Hepatic stellate cell (primary cell): ENCODE measurements at places on chromosomes 13 and 19.

DNA sequence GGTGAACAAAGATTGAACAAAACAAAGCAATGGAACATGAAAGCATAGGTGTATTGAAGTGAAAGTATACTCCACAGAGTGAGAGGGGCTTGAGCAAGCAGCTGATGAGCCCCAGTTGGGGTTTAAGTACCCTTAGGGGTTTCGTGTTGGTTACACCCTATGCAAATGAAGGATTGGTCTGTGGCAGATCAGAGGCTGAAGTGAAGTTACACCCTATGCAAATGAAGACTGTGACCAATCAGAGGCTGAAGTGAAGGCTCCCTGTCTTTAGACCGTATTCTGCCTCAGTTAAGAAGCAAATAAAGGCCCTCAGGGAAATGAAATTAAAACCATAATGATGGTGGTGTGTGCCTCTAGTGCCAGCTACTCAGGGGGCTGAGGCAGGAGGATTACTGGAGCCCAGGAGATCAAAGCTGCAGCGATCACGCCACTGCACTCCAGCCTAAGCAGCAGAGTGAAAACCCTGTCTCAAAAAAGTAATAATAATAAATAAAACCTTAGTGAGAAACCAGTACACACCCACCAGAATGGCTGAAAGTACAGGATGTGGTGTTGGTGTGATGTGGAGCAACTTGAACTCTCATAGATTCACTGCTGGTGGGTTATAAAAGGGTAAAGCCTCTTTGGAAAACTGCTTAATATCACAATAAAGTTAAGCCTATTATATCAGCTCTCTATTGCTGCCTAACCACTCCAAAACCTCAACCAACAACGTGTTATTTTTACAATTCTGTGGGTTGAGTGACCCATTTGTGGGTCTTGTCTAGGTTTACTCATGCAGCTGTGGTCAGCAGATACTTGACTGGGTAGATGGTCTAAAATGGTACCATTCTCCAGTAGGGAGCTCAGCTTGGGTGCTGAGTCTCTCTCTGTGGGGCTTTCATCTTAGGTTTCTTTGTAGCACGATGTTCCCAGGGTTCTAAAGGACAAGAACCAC lies 12.8 kb upstream of the UPF3A start:
- DNase-seq = no peak

DNA sequence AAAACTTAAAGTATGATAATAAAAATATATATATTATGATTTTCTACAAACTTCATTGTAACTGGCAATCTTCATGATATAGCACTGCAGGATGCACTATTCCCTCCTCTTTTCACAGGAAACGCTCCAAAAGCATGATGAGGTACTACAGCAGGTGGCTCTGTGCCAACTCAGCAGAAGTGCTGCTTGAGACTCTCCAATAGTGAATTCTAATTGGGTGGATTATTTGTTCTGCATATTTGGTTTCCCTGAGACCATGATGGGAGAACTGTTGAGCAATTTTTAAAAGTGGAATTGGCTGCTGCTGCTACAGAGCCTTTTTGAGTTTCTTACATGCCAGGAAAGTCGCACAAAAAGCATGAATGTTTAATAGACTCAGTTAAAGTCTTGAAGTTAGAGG lies 1782.4 kb upstream of the PCDH20 start:
- no peak for DNase-seq

- no peak for DNase-seq
These were observed 1.8 kb downstream of the INSR start for GRCh38 chr19:7292352-7292949.

DNA sequence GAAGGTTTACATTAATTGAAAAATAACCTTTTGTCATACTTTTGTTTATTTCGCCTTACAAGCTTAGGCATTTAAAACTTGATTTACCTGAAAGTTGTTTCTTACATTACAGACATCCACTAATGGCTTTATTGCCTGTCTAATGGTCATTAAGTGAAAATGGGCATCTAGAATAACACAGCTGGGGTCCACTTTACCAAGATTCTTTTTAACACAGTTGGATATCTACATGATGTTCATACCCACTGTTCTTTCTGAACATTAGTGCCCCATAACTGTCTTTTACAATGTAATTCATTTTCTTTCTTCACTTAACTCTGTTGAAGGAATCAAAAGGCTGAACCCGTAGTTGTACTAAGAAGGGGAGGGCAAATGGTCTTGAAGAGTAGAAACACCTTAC lies 19.8 kb upstream of the KLHL1 start:
- no peak for DNase-seq

- no peak for DNase-seq
These were observed 512 bp downstream of the MED4 start for GRCh38 chr13:48094404-48094780.

DNA sequence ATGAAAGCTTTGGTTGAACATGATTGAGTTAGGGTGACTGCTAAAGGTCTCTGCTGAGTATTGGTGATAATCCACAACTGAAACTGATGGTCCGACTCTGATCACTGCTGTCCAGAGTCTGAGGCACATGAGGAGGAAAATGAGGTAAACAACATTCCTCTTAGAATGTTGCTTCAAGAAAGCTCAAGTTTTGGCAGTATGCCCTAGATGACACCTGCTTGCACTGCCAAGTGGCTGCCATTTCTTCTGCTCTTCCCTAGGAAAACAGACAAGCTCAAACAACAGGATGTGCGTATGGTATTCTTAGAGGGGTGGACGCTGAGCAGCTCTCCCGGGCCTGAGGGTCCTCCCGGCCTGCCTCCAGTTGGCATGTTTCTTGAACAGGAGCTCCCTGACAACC lies 15.2 kb upstream of the MTIF3 start:
- DNase-seq = no peak

GRCh38 chr19:10514211-10515145 lies 2.8 kb downstream of the S1PR5 start:
- no peak for DNase-seq
